ENCODE measurements at places on chromosomes 1 and 21.

GRCh38 chr1:152745289-152745704 lies 12.5 kb upstream of the KPRP start:
- peak; percentile 40 for DNase-seq

GRCh38 chr1:68751723-68752122 lies 254.8 kb upstream of the DEPDC1 start:
- no peak for DNase-seq

- no peak for DNase-seq
Measured at GRCh38 chr1:156549390-156549789, 23.0 kb downstream of the IQGAP3 start.

DNA sequence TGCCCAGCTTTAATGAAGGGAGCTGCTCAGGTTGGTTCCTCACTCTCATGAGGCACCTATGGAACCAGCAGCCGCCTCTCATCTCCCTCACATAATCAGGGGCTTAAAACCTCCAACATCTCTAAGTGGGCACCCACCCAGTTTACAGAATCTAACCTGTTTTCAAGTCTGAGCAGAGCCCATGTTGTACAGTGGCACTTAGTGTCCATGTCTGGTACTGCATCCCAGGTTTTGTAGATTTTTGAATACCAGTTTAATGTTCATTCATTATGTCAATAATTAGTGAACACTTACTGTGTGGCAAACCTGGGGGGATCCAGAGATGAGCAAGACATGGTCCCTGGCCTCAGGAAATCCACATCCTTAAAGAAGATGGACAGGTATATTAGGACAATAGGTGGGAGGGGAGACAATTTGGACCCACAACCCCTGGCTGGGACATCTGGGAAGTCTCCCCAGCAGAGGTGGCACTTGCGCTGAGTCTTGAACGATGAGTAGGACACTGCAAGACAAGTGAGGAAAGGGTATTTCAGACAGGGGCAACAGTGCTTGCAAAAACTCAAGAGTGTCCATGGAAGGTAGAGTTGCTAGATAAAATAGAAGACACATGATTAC lies 83.3 kb downstream of the LACTBL1 start:
- peak; percentile 4 for DNase-seq

DNA sequence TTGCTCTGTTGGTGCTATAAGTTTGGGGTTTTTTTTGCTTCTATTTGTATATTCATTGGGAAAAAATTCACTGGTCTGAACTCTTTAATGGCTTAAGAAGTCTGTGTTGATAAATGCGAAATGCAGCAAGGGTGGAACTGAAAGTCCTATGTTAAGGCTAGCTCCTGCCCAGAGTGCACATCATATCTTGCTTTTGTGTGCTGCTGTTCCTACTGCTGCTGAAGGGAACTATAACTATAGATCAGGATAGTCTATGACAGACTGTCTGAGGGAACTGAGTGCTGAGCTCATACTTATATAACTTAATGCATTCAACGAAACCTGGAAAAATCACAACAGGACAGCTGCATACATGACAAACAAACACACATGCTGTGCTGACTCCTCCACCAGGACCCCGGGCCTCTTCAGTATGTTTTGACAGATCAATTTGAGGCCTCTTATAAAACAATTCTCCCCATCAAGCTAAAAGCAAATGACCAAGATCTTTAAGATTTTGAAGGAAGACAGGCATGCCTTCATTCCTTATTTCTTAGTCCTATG lies 1031.5 kb upstream of the ADGRL2 start:
- DNase-seq: no peak

- peak; percentile 7 for DNase-seq
Measured at GRCh38 chr1:40592107-40592803, 60.8 kb downstream of the ZNF684 start.

DNA sequence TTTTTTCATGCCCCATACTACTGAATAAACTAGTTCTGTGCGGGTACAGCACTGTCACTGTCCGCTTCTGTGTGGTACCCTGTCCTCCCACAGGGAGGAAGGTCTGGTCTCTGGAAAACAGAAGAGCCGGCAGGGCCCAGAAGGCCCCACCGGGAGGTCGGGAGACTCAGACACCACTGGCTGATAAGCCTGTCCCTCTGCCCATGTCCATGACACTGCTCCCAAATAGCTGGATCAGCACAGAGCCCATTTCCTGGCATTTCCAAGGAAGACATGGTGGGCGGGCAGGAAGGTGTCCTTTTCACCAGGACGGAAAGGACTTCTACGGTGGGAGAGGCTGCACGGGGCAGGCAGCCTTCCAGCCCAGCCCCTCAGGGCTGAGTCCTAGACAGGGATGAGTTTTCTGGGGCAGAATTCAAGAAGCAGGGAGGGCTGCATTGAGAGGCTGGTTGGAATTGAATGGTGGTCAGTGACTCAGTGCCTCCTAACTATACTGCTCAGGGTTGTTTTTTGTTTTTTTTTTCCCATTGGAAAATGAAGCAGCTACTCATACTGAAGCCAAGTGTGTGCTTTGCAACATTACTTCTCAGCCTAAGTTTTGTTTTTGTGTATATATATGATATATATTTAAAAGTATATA lies 7.1 kb downstream of the PSRC1 start:
- no peak for DNase-seq

All from SHP77 (cell line).